Stimulated activated CD8-positive, alpha-beta memory T cell treated with anti-CD3 and anti-CD28 coated beads, Interleukin-4, amount 100 ng/mL, for 4 hours (primary cell): ENCODE measurements at places on chromosomes 3 and 15.

- DNase-seq: no peak
These were observed 155.4 kb upstream of the TPM1 start for GRCh38 chr15:62887113-62887570.

GRCh38 chr3:80157546-80157945, 389.7 kb upstream of the ROBO1 start:
- DNase-seq: no peak

DNA sequence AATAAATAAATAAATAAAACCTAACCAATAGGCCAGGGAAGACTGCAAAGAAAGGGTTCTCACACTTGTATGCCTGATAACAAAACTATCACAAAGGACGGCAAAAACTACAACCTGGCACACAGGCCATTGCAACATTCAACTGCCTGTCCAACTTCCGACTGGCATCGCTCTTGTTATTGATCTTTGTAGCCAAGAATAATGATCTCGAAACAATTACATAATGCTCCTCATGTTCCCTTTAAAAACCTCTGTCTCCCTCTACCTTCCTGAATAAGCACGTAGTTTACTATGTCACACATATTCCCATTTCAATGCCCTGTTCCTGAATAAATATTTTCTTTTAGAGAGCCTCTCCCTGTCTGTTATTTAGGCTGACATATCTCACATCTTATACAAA, 74.3 kb downstream of the B3GNT5 start:
- DNase-seq: no peak

GRCh38 chr3:188417271-188417696, 263.3 kb downstream of the LPP start:
- DNase-seq: no peak

- DNase-seq: no peak
These were observed 23.7 kb downstream of the ARRDC4 start for GRCh38 chr15:97984157-97984556.

- no peak for DNase-seq
These were observed 50.4 kb downstream of the IL12A start for GRCh38 chr3:160038862-160039562.

DNA sequence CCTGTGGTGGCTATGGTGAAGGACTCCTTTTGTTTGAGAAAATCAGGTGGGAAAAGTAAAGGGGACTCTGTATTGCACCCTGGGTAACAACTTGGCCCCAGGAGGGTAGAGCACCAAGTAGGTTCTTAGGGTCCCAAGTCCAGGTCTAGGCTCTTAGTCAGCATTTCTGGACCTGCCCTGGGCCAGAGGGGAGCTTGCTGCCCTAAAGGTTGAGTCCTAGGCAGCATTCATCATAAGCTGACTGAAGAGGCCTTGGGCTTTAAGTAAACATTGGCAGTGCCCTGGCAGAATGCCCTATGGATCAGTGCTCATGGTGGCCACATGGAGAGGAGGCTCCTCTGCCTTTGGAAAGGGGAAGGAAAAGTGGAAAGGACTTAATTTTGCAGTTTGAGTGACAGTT, 268.5 kb upstream of the CTNNB1 start:
- no peak for DNase-seq

DNA sequence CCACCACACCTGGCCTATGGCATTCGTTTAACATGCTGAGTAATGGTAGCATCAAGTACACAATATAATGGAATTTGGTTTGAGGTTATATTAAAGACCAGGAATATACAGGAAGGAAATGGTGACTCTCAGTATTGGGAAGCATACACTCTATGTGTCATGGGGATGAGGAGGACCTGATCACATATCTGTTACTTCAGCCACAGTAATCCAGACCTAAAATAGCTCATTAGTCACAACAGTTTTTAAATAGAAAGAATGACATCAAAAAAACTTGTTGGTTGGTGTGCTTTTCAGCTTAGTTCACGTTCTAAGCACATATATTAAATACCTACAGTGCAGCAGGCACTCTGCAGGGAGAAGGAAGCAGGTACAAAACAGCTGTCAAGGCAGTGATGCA, 52.5 kb upstream of the ATP2C1 start:
- DNase-seq: no peak

GRCh38 chr3:142498397-142499180, 50.8 kb upstream of the XRN1 start:
- DNase-seq: no peak

GRCh38 chr15:72180761-72181324, 16.7 kb downstream of the GRAMD2A start:
- no peak for DNase-seq

- no peak for DNase-seq
These were observed 88.6 kb downstream of the SEC22A start for GRCh38 chr3:123290107-123290930.

GRCh38 chr3:179731544-179731943, 78.7 kb downstream of the USP13 start:
- no peak for DNase-seq

DNA sequence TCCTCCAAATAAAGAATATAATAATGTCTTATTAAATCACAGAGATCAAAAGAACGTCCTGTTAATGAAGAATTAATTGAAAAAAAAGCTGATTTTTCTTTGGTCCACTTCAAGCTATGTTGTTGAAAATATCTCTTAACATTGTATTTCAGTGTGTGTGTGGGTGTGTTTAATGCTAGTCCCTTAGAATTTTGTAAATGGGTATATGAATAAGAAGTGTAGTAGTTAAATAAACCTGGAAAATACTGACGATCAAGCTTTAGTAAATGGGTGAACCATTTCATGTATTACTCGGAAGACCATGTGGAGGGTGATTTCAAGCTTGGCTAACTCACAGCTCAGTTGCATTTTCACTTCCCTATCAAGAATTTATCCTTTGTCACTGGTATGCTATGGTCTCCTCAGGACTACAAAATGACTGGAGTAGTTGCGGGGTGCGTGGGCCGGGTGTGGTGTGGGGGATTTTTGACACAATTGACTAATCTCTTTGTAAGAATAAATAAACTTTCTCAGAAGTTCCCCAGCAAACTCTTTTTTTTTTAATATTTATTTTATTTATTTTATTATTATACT, 586.4 kb downstream of the GRM7 start:
- no peak for DNase-seq

DNA sequence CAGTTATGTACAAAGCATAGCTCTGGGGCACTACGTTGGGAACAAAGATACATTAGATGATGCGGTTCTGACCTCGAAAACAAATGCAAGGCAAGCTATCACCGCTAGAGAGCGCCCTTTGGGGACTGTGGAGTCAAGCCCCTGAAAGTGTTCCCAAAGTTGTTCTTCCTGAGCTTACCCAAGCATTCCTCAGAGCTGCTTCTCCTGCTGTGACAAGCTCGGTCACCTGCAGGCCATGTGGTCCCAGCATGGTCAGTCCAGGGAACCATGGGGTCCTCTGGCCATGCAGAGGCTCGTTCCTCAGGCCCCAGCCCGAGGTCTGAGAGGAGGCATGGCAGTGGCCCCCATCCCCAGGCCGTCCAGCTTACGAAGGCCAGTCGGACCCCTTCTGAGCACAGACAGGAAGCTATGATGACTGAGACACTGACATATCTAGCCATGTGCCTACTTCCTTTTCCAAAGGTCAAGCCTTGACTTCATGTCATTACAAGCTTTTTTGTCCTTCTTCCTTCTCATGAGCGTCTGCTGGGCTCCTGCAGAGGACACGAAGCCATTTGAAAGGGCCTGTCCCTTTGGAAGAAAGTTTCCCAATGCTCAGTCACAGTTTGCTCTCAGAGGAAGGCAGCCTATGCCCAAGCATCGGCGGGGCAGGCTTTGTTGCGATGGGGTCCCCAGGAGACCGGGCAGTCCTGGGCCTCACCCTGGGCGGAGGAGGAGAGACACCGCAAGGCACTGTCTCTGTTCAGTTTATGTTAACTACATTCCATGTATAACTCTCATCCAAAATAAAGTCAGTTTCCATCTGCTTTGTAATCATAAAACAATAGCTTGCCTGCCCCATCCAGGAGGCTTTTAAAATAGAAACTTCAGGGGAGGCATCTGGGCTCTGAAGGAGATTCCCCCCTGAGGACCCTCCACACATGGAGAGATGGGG, 79.3 kb downstream of the ATP10A start:
- no peak for DNase-seq

DNA sequence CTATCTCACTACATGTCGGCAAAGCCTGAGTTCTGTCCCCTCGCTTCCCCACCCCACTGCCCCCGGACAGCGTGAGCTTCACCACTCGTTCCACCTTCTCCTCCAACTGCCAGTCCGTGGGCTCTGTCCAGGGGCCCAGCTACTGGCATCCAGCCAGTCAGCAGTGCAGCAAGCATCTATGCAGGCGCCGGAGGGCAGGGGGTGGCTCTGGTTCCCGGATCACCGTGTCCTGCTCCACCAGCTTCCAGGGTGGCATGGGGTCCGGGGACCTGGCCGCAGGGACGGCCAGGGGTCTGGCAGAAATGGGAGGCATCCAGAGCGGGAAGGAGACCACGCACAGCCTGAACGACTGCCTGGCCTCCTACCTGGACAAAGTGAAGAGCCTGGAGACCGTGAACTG, 20.4 kb downstream of the CMTM8 start:
- DNase-seq: no peak

DNA sequence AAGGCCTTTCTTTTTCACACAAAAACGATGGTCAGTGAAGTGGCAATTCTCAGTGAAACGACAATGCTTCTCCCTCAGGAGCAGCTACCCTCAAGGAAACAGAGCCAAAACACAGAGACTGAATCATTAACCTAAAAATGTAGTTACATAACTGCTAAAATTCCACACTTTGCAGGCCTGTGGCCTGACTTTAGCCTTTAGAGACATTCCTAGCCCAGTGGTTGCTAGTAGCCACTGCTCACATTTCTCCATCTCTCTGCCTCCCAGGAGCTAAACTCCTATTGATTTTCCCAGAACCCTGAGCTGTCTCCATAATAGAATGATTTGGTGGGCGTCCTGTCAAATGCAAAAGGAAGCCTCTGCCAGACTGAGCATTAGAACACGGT, 630.1 kb upstream of the KCNMB2 start:
- DNase-seq: no peak

DNA sequence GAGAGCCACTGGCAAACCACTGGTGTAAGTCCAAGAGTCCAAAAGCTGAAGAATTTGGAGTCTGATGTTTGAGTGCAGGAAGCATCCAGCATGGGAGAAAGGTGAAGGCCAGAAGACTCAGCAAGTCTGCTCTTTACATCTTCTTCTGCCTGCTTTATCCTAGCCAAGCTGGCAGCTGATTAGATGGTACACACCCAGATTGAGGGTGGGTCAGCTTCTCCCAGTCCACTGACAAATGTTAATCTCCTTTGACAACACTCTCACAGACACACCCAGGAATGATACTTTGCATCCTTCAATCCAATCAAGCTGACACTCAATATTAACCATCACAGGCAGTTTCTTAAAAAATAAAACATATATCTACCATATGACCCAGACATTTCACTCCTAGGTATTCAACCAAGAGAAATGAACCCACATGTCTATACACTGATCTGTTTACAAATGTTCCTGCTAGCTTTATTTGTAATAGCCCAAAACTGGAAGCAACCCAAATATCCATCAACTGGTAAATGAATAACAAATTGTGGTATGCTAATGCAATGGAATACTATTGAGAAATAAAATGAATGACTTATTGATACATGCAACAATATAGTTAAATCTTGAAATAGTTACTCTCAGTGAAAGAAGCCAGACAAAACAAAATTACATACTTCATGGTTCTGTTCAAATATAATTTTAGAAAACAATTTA, 373.8 kb downstream of the ZNF385D start:
- DNase-seq: no peak
